IPS DF 6.9 (cell line): ENCODE measurements at places on chromosomes 7 and 10.

DNA sequence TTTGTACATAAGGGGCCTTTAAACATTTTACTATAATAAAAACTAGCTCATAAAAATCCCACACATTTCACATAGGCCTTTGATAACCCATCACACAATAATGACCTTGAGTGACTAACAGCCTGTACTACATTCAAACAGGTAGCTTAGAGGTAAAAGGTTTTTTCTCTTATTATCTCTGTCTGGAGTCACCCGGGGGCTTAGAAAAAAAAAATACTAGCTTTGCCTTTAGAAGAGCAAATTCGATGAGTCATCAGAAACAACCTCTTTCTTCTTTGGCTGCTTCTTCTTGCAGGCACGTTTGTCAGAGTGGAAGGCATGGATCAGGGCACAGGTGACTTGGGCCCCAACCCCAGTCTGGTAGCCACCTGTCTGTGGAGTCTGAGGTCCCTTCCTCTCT is 43.4 kb upstream of the ADO start:
- DNase-seq, result no peak

DNA sequence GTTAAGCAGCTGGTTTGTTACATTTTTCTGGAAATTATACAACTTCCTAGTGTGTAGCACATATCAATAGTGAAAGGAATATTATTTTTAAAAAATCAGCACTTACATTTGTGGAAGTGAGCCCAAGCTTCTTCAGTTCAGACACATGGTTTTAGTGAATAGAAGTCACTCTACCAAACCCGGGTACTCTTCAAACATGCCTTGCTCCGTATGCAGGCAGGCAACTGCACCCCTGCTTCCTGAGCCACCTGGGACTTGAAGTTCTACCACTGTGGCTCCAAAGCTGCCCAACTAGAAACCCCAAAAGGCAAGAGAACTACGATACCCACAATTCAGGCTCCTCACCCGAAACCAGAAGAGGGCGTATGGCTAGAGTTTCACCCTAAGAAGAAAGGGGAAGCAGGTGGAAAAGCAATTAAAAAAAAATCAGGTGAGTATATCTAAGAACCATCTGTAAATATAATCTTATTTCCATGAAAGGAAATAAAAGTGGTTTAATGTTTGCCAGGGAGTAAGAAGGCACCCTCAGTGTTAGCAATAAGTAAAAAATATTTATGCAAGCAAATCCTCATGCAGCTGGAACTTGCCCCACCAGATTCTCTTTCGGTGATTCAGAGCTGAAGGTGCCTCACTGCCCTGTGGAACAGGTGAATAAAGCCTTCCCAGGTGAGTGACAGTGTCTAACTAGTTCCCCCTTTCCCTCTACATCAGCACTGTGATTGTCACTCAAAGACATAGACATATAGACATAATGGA is at the start of gene MACC1:
MACC1 (minus strand) TSS at position 192 of the 756 bp plus-strand sequence. CDS start 55,522 bp downstream, outside the sequence.
- DNase-seq, result peak; percentile 93

DNA sequence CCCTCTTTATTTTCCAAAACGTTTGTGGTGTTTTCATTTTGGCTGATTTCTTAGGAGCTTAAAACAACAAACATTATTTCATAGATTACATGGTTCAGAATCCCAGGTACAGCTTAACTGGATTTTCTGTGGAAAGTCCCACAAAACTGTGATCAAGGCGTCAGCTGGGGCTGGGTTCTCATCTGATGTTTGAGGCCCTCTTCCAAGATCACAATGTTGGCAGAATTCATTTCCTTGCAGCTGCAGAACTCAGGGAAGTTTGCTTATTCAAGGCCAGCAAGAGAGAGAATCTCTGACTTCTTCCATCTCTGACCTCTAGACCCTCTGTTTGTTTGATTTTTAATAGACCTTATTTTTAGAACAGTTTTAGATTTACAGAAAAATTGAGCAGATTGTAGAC is 108.4 kb upstream of the AGK start:
- no peak for DNase-seq

- no peak for DNase-seq
Observed at GRCh38 chr7:100118388-100119071, 628 bp downstream of the TAF6 start.
